ENCODE measurements at places on chromosomes 1 and 21.

DNA sequence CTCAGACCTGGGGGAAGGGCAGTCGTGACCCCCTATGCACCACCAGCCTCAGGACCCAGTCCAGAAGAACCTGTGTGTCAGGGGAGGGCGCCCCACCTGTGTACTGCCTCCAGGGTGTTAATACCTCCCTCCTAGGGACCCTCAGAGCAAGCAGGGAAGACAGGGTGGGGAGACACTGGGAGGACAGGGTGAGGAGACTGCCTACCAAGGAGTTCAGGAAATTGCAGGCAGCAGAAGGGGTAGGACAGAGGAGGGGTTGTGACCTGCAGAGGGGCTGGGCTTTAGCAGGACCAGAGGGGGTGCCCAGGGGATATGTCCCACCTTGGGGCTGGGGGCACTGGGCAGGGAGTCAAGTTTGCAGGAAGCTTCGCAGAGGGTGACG lies 5.2 kb downstream of the C21orf58 start:
- no peak for DNase-seq

GRCh38 chr1:204854286-204854685 lies 16.4 kb upstream of the NFASC start:
- no peak for DNase-seq

DNA sequence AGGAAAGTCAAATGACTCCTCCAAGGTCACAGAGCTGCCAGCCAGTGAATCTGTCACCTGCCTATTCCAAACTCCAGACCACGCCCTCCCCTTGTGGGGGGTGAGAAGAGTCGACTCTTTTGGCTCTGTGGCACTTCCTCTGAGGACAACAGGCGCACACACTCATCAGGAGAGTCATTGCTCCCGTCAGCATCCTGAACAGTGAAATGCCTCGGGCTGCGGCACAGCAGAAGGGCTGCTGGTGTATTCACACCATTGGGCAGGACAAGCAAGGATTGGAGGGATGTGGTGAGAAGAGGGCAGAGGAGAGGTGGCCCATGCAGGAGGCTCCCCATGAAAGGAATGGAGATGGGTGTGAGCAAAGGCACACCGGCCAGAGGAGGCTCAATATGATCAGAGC lies 239.0 kb downstream of the TOMM20 start:
- DNase-seq: no peak

GRCh38 chr1:197184190-197184589 lies 37.7 kb upstream of the ASPM start:
- DNase-seq: no peak

DNA sequence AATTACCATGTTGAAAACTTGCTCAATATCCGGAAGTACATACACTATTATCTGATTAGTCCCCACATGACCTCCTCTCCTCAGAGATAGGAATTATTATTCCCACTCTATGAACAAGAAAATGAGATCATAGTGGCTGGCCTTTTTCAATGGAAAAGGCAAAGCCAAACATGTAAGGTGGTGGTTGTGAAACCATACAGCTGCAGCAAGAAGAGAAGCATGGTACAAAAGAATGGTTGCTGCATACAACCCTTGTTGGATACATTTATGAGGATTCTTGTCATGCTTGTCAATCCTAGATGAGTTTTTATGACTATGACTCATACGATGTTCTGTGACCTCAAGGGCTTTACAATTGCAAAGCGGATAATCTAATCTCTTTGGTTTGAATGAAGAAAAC lies 514.7 kb downstream of the PLPP3 start:
- DNase-seq: no peak

- no peak for DNase-seq
Measured at GRCh38 chr21:17488620-17489019, 24.2 kb upstream of the CXADR start.

- no peak for DNase-seq
Measured at GRCh38 chr1:78075621-78076020, 29.9 kb downstream of the GIPC2 start.

- no peak for DNase-seq
Measured at GRCh38 chr1:184145083-184145482, 93.6 kb downstream of the TSEN15 start.

DNA sequence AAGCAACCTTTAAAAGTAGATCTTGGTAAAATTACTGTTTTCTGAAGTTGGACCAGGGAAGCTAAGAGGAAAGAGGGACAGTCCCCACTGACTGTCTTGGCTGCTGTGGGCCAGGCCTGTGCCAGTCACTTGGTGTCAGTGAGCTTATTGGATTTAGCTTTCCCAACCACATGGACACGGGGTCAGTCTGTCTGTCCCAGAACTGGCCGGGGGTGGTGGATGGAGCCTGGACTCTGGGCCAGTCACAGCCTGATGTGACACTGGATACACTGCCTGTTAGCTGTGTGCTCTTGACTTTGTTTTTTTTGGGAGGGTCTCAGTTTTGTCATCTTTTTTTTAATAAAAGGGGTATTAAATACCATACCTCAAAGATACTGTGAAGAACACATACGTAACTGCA lies 96.7 kb downstream of the GALNT2 start:
- DNase-seq: no peak

- no peak for DNase-seq
Measured at GRCh38 chr1:10678852-10679251, 117.6 kb downstream of the CASZ1 start.

- DNase-seq: no peak
Measured at GRCh38 chr1:224852901-224853568, 76.4 kb upstream of the DNAH14 start.

DNA sequence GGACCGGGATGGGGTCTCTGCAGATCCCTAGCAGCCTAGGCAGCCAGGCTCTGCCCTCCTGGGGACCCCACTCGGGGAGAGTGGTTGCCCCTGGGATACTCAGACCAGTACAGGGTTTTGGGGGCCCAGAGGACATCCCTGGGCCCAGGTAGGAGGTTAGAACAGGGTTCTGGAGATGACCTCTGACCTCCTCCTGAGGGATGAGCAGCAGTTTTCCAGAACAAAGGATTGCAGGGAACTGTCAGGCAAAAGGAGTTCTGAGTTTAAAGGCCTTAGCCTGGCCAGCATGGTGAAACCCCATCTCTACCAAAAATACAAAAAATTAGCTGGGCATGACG lies 20.4 kb upstream of the VPS13D start:
- DNase-seq: no peak

DNA sequence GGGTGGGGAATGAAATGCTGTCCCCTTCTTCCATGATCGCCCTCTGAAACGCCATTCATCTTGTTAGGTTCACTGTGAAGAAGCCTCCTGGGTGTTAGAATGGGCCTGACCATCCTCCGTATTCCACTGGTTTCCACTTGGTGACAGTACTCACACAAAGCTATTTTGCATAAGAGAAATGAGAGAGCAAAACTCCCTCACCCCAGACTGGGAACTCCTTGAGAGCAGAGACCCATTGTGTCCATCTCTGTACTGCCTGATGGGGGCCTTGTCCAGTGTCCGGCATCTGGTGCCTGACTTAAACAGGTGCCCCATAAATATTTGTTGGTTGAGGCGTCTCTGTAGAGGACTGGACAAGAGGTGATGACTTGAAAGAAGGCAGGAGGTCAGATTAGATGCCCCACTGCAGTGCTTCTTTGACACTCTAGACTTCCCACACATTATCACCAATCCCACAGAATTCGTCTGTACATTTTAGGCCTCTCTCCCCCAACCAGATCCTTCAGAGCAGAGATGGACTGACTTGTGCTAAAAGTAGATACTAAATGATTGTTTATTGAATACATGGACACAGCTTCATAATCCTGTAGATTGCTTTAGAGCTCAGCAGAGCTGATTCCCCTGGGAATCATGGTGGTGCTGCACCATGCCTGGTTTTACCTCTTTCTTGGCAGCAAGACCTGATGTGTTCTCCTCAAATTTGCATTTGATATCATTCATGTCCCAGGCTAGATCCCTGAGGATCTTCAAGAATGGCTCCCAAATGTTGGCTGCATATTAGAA lies 22.4 kb upstream of the KCNA2 start:
- DNase-seq: no peak

DNA sequence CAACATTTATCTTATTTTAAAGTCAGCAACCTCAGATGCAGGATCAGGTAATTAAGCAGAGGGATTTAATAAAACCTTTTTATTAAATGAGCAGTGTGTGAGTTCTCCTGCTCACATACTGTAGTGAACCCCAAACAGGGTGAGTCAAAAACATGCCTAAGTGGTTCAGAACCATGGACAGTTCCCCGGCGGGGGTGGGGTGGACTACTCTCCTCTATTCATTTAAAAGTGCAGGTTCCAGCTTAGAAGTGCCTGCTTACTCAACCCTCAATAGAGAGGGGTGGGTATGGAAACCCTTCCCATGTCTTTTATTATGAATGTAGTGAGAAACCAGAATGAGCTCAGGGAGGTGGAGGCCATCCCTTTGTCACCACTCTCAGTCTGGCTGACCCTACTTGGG lies 397.9 kb downstream of the HHAT start:
- peak; percentile 7 for DNase-seq

- DNase-seq: no peak
Measured at GRCh38 chr1:167683641-167684502, 37.9 kb upstream of the MPZL1 start.

GRCh38 chr1:90876101-90876500 lies 145.7 kb downstream of the ZNF644 start:
- DNase-seq: no peak

- DNase-seq: no peak
Measured at GRCh38 chr1:95003433-95003738, 69.4 kb downstream of the ALG14 start.
